ENCODE measurements at places on chromosomes 1 and 21.

- H3K4me3 ChIP-seq: peak overlapping the region; percentile 85
- H3K27ac ChIP-seq: no peak overlapping the region
- H3K4me1 ChIP-seq: peaks cover 18% of the 10 kb centered on the region
- no peak for DNase-seq
Measured at GRCh38 chr1:54885807-54886723, 930 bp downstream of the DHCR24 start.

GRCh38 chr1:183370399-183371058 lies 47.7 kb downstream of the NMNAT2 start:
- H3K4me1 ChIP-seq: peaks cover 2% of the 10 kb centered on the region

DNA sequence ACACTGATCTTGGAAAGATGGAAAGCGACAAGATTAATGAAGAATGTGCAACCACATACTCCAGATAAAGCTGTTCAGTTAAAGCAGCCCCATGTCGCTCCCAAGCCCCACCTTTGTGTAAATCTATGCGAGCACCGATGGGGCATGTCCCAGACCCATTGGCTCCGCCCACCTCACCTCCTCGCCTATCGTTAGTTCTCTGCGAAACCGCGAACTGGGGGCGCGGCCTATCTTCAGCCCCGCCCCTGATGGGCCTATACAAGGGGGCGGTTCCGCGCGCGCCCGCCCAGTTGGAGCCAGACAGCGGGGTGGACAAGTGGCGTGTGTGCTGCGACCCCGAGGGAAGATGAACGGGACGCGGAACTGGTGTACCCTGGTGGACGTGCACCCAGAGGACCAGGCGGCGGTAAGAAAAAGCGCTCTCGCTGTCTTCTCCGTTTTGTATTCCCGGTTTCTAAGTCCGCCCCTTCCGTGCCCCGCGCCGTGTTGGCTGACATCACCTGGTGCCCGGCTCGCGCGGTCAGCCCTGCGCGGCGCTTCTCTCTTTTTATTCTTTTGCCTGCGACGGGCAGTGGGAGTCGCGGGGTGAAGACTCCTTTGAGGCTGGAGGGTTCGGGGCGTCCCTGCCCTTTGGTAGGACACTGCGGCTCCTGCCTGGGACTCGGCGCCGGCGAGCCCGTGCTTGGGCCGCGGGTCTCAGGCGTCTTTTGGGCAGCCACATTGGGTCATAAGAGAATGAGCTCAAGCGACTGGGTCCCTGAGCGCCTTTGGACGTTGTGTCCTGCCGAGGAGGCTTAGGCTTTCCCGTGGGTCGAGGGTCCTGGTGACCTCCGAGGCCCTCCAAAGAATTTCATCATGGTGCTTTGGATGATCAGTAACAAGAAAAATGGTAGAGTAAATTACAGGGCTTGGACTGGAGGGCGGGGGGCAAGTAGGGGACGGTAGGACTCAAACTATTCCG lies at the start of gene TUFT1:
TSS of gene TUFT1 (plus strand) at position 289 of the 961 bp plus-strand sequence. CDS start at position 347, 58 bp downstream.
- peaks cover 25% of the 10 kb centered on the region for H3K36me3 ChIP-seq
- H3K4me3 ChIP-seq: peak within 1 kb of the TSS; percentile 77
- peaks cover 7% of the 10 kb centered on the region for H3K4me1 ChIP-seq
- H3K27me3 ChIP-seq: no peaks in the 10 kb centered on the region
- DNase-seq: peak; percentile 81

DNA sequence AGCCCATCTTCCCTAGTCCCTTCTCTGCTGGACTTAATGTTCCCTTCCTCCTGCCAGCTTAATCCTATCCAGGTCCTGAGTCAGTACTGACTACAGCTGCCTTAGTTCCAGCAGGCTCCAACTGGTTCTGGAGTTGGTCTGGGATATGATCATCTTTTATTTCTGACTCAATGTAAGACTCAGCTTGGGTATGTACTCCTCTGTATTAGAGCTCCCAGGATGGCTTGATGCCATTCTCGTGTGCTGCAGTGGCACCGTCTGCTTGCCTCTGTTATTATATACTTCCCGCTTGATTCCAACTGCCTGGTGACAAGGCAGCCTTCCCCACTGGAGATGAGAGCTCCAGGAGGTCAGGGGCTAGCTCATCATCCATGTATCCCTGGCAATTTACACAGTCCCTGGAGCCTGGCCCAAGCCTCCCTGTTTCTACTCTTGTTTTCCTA lies 164.4 kb upstream of the DPT start:
- no peak overlapping the region for H3K27ac ChIP-seq
- no peaks in the 10 kb centered on the region for H3K4me1 ChIP-seq
- H3K4me3 ChIP-seq: no peak overlapping the region

- no peaks in the 10 kb centered on the region for H3K27me3 ChIP-seq
- no peak overlapping the region for H3K27ac ChIP-seq
- DNase-seq: no peak
- no peaks in the 10 kb centered on the region for H3K4me1 ChIP-seq
- no peak overlapping the region for H3K4me3 ChIP-seq
Measured at GRCh38 chr1:98102345-98103030, 181.7 kb upstream of the DPYD start.

DNA sequence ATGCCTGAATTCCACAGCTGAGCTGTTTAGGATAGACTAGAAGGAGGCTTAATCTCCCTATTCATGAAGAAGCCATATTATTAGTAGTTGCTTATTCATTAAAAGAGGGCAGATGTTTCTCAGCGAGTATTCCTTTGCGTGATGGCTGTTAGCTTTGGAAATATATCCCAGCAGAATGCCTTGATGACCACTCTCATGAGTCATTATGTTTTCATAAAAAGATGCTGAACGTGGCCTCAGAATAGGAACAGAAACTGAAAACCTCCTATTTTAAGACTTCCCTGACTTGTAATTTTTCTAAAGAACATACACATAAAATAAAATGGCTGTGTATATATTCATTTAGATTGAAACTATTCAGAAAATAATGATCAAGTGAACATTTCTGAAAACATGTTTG lies 9.6 kb upstream of the PLA2G4A start:
- no peaks in the 10 kb centered on the region for H3K36me3 ChIP-seq
- no peak overlapping the region for H3K27ac ChIP-seq

DNA sequence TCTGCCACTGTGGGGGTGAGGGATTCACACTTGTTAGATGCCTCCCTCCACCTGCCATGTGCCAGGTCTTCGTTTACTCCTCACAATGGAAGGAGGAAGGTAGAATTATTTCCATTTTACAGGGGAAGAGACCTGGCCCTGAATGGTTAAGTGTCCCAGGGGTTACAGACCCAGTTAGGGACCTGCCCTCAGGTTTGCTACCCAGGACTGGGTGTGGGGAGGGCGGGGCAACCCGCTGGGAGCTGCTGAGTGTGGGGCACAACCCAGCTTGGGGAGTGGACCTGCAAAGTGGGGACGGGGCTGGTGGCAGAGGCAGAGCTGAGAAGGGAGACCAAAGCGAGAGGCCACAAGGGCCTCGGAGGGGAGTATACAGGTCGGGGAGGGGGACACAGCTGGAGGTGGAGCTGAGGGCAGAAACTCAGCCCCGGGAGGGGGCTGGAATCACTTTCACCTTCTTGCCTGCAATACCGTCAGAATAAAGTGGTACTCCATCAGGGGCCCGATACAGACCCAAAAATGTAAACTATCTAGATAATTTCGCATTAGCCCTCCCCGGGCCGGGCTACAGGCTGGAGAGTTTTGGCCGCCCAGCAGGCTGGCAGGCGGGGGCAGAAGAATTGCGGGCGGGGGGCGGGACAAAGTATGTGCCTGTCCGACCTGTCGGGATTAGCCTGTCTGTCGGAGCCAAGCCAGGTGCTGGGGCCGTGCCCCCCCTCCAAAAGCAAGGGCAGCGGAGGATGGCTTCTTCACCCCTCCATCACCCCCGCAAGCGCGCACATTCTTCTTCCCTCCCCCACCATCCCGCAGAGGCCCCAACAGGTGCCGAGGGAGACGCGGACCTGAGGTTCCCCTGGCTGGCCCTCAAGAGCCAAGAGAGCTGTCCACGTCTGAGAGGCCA lies 1.4 kb downstream of the RSPO1 start:
- H3K4me3 ChIP-seq: peak overlapping the region; percentile 56
- H3K27ac ChIP-seq: no peak overlapping the region
- DNase-seq: no peak
- H3K27me3 ChIP-seq: peaks cover 63% of the 10 kb centered on the region

DNA sequence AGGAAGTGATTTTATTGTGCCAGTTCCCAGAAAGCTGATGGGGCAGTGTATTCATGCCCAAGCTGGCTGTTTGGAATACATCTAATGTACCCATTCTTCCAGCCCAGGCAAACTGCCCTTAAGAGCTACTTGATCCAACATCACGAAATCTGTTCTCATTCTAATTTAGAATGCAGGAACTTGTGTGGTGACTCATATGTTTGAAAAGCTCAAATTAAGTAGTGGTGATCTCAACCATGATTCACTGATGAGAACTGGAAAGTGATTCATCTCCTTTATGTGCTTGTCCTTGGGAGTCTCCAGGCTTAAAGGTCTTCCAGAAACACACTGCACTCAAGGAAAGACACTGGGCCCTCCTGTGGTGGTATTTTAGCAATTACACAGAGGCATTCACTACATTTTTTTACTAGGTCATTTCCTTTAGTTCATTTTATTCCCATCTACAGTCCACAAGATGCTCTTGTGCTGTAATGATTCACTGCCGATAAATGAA lies 65.4 kb downstream of the RPE65 start:
- H3K36me3 ChIP-seq: no peaks in the 10 kb centered on the region
- H3K27me3 ChIP-seq: no peaks in the 10 kb centered on the region
- DNase-seq: peak; percentile 10
- no peak overlapping the region for H3K27ac ChIP-seq

DNA sequence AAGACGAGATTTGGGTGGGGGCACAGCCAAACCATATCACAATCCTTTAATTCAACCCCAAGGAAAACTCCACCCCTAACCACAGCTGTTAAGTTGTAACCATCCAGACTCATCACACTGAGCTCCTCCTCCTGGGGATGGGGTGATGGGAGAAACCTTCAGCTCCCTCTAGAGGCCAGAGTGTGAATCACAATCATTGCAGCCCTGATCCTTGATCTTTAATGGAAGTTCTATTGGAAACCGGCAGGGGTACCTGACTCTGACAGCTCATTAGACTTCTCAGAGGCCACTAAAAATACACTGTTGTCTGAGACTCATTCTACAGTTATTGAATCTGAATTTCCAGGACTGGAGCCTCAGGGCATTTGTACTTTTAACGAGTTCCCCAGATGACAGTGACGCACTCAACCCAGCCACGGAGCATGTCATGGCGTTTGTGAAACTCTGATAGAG lies 127.2 kb downstream of the IGSF21 start:
- H3K4me1 ChIP-seq: peaks cover 8% of the 10 kb centered on the region
- H3K27ac ChIP-seq: no peak overlapping the region
- H3K27me3 ChIP-seq: no peaks in the 10 kb centered on the region
- no peak overlapping the region for H3K4me3 ChIP-seq
- DNase-seq: peak; percentile 57
- H3K36me3 ChIP-seq: no peaks in the 10 kb centered on the region

GRCh38 chr1:229536982-229537381 lies 21.5 kb downstream of the ABCB10 start:
- DNase-seq: no peak
- peaks cover 7% of the 10 kb centered on the region for H3K36me3 ChIP-seq
- H3K27me3 ChIP-seq: no peaks in the 10 kb centered on the region
- H3K4me3 ChIP-seq: no peak overlapping the region
- no peaks in the 10 kb centered on the region for H3K4me1 ChIP-seq

DNA sequence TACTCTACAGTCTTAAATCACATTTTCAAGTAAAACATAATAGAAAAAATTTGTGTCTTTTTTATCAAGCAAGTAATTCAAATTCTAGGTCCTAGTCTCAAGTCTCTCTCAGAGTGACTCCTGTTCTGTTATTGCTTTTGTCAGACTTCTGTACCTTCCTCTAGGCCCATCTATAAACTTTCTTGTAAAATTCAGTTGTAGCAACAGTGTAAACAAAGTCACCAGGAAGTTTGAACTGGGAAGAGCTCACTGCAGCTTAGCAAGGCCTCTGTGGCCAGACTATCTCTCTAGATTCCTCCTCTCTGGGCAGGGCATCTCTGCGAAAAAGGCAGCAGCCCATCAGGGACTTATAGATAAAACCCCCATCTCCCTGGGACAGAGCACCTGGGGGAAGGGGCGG lies 13.5 kb upstream of the ZNF678 start:
- H3K4me1 ChIP-seq: no peaks in the 10 kb centered on the region
- DNase-seq: no peak
- no peak overlapping the region for H3K27ac ChIP-seq
- no peaks in the 10 kb centered on the region for H3K27me3 ChIP-seq
- no peak overlapping the region for H3K4me3 ChIP-seq

DNA sequence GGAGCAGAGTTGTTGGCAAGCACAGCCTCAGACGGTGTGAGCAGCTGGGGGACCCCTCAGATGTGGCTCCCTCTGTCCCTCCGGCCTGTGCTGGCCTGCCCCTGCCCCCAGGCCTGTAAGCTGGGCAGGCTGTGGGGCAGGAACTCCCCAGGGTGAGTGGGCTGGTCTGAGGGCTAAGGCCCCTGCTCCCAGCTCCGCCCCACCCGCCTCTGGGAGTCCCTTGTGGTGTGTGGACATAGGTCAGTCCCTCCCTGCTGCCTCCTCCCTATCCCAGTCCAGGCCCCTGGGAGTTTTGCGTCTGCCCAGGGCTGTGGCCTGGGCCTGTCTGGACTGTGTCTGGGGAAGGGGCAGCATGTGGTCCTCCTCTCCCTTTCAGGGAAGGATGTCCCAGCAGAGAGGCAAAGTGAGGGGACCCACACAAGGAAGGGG lies 3.6 kb upstream of the VWA1 start:
- H3K27ac ChIP-seq: no peak overlapping the region
- no peaks in the 10 kb centered on the region for H3K27me3 ChIP-seq
- H3K4me1 ChIP-seq: peaks cover 57% of the 10 kb centered on the region
- no peak for DNase-seq
- no peaks in the 10 kb centered on the region for H3K36me3 ChIP-seq

GRCh38 chr1:241274693-241275092 lies 82.3 kb downstream of the RGS7 start:
- no peak overlapping the region for H3K4me3 ChIP-seq
- H3K27me3 ChIP-seq: no peaks in the 10 kb centered on the region
- H3K4me1 ChIP-seq: no peaks in the 10 kb centered on the region
- no peak for DNase-seq
- no peaks in the 10 kb centered on the region for H3K36me3 ChIP-seq
- H3K27ac ChIP-seq: no peak overlapping the region

DNA sequence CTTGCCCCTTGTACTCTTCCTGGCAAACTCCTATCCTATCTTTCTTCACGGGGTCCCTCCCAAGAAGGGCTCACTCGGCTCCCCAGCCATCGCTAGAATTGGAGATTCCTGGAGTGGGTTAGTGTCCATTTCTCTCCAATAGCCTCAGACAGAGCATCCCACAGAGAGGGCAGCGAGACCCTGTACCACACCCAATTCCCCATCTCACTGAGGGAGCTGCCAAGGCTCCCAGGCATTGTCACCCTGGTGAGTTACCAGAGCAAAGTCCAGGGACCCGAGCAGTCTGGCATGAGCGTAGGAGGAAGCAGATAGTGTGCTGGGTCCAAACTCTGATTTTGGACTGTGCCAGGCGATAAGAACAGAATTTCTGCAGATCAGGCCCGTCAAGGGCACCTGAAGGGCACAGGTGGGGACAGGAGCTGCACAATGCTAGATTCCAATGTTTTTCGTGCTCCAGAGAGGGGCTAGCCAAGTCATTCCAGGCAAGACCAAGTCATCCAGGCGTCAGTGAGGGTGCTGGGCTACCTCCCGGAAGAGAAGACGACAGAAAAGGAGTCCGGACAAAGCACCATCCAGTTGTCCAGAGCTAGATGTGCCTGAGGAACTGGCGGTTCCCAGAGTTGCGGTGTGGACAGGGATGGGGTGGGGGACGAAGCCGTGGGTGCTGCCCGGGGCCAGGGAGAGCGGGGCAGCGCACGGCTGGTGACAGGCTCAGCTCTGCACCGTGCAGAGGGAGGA lies 15.3 kb downstream of the AKR7A3 start:
- H3K27me3 ChIP-seq: no peaks in the 10 kb centered on the region
- no peak for DNase-seq
- no peaks in the 10 kb centered on the region for H3K4me1 ChIP-seq
